Osteoblast (primary cell): ENCODE measurements at places on chromosomes 5 and 9. TPM values are rescaled to one million over a fixed set of nuclear protein-coding genes. Genes with fewer than 3 reads are reported as not detected.
A peak's percentile ranks its signal among the peaks of the same experiment; 100 is the strongest.

PCDHB5 gene
- 1.5 and 2.9 TPM in 2 replicates for total RNA-seq

CDKN2B-AS1 gene
- 15.2 and 16.5 TPM in 2 replicates for total RNA-seq

TOPORS gene
- 32.1 and 33.7 TPM in 2 replicates for total RNA-seq

LECT2 gene
- not detected in 2 replicates for total RNA-seq

- H3K36me3 ChIP-seq = no peaks in the 10 kb centered on the region
- no peak for DNase-seq
- no peaks in the 10 kb centered on the region for H3K27me3 ChIP-seq
Measured at GRCh38 chr5:173050791-173051190, 5.4 kb upstream of the CREBRF start.

DNA sequence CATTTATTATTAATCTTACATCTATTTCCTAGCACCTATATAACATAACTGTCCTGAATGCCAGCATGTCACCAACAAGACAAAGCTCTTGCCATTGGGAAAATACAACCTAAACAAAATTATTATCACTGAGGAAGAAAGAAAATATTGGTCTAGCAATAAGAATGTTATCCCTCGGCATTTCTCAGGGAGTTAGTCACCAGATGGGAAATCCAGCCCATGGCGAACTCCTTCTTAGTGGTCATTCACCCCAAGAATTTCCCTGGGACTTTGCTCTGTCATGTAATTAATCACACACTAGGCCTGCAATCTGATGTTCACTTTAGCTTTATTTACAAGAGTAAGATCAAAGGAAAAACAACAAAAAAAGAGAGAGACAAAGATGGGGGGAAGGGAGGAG lies 56.1 kb upstream of the TAS2R1 start:
- no peak overlapping the region for H3K4me3 ChIP-seq
- DNase-seq = peak; percentile 70
- H3K4me1 ChIP-seq = no peaks in the 10 kb centered on the region
- H3K36me3 ChIP-seq = no peaks in the 10 kb centered on the region

DNA sequence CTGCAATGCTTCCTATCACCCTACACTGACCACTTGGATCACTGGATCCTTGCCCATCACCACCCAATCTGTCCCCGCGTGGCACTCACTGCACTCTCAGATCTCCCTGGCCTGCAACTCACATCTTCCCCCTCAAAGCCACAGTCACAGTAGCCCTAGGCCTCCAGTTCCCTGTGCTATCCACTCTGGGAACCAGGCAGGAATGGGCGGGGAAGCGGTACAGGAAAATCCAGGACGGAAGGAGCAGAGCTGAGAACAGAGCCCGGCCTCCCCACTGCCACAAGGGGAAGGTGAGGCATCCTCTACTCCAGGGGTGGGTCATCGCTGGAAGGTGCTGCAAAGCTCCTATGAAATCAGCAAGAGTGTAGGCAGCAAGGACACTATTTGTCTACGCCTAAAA lies 102.6 kb downstream of the ESM1 start:
- H3K27me3 ChIP-seq = peaks cover 8% of the 10 kb centered on the region
- no peaks in the 10 kb centered on the region for H3K36me3 ChIP-seq
- H3K4me1 ChIP-seq = peaks cover 15% of the 10 kb centered on the region
- no peak for DNase-seq
